ENCODE measurements at places on chromosomes 5 and 9.

- no peak for DNase-seq
- H3K27me3 ChIP-seq: no peaks in the 10 kb centered on the region
- no peak overlapping the region for H3K4me3 ChIP-seq
- no peak overlapping the region for H3K27ac ChIP-seq
These were observed 530.9 kb upstream of the TYRP1 start for GRCh38 chr9:12162181-12162815.

- H3K27ac ChIP-seq: no peak overlapping the region
- H3K4me3 ChIP-seq: no peak overlapping the region
- H3K4me1 ChIP-seq: no peaks in the 10 kb centered on the region
- DNase-seq: no peak
- H3K36me3 ChIP-seq: no peaks in the 10 kb centered on the region
These were observed 473.5 kb downstream of the MAT2B start for GRCh38 chr5:163978897-163979296.

GRCh38 chr5:132258102-132259068, 889 bp downstream of the PDLIM4 start:
- no peak for DNase-seq
- no peak overlapping the region for H3K4me3 ChIP-seq
- H3K27me3 ChIP-seq: peaks cover 13% of the 10 kb centered on the region

- no peak overlapping the region for H3K27ac ChIP-seq
- no peak overlapping the region for H3K4me3 ChIP-seq
- DNase-seq: no peak
- peaks cover 5% of the 10 kb centered on the region for H3K4me1 ChIP-seq
These were observed 73.3 kb downstream of the AK8 start for GRCh38 chr9:132804576-132805295.

DNA sequence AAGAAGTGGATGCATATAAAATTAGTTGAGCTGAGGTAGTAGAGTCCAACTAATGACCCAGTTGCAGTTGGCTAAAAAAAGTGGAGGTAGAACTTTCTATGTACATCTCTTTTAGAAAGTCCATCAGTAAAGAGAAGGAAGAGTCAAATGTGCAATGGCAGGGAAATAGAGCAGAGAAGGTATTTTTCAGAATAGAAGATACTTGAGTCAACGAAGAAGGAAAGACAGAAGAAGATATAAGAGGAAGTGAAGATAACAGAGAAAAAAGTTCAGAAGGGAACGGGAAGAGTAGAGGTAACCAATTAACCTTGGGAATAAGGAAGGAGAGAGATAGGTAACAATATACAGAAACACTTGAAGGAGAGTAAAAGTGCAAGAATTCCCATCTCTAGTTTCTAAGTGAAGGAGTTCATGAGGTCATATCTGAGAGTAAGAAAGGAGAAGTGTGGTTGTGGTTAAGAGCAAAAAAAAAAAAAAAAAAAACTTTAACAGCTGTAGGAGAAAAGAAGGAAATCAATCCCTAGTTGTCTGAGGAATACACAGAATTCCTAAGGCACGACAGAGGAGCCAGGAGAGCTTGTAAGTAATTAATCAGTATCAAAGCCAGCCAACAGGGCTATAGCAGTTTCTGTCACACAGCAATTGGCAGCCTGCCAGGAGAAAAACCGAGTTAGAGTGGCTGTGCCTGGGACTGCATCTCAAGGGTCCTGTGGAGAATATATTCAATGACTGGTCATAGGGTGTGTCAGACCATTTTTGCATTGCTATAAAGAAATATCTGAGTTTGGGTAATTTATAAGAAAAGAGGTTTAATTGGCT, 61.0 kb downstream of the ARL15 start:
- DNase-seq: peak; percentile 31
- H3K4me3 ChIP-seq: no peak overlapping the region
- H3K4me1 ChIP-seq: no peaks in the 10 kb centered on the region
- H3K27ac ChIP-seq: no peak overlapping the region

- H3K27me3 ChIP-seq: no peaks in the 10 kb centered on the region
- no peaks in the 10 kb centered on the region for H3K36me3 ChIP-seq
- no peak overlapping the region for H3K27ac ChIP-seq
- H3K4me1 ChIP-seq: no peaks in the 10 kb centered on the region
- H3K4me3 ChIP-seq: no peak overlapping the region
These were observed 359.0 kb downstream of the IRX1 start for GRCh38 chr5:3954633-3955032.

Measured in activated CD4-positive, alpha-beta memory T cell treated with anti-CD3 and anti-CD28 coated beads for 36 hours (primary cell).